ENCODE measurements at places on chromosomes 7 and 10.

GRCh38 chr7:20408467-20408826 is 77.7 kb downstream of the ITGB8 start:
- no peak for DNase-seq

- DNase-seq = peak; percentile 57
Measured at GRCh38 chr10:91311601-91312381, 91.3 kb downstream of the PCGF5 start.

DNA sequence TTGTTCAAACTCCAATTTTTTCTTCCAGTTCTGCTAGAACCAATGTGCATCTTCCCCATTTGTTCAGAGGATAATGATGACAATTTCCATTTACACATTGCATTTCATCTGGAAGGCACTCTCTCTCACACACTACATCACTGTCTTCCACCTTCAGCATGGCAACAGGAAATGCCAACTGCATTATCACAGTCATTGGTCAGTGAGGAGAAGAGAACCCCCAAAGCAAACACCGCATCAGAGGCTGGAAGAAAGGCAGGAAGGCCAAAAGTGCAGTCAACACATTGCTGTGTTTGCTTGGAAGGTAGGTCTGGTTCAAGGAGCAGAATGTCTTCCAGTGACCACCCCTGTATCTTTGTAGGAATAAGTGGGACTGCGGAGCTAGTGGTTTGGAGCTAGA is 192.2 kb upstream of the RHOBTB1 start:
- DNase-seq = no peak

GRCh38 chr10:61975391-61975932 is 74.0 kb downstream of the ARID5B start:
- DNase-seq = peak; percentile 61

DNA sequence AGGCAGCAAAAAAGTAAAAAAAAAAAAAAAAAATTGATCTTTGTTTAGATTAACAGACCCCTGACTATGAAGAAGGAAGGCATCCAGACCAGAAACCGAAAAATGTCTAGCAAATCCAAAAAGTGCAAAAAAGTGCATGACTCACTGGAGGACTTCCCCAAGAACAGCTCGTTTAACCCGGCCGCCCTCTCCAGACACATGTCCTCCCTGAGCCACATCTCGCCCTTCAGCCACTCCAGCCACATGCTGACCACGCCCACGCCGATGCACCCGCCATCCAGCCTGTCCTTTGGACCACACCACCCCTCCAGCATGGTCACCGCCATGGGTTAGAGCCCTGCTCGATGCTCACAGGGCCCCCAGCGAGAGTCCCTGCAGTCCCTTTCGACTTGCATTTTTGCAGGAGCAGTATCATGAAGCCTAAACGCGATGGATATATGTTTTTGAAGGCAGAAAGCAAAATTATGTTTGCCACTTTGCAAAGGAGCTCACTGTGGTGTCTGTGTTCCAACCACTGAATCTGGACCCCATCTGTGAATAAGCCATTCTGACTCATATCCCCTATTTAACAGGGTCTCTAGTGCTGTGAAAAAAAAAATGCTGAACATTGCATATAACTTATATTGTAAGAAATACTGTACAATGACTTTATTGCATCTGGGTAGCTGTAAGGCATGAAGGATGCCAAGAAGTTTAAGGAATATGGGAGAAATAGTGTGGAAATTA is 19.4 kb downstream of the GATA3 start:
- no peak for DNase-seq

- no peak for DNase-seq
Measured at GRCh38 chr10:121792198-121792597, 135.6 kb downstream of the ATE1 start.

DNA sequence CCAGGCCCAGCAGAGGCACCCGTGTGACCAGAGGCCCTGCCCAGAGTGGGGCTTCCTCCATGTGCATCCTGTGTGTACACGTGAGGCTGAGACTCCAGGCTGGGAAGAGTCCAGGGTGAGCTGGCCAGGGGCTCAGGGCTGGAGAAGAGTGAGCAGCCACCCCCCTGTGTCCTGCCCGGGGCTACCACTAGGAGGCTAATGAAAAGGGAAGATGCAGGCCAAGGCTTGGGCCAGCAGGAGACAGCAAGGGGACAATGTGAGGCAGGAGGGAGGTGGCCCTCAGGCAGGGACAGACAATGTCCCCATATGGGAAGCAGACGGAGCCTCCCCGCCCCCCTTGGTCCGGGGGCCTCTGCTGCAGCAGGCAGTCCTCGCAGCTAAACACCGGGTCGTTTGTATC is 102.0 kb downstream of the HIF1AN start:
- no peak for DNase-seq

GRCh38 chr7:20352573-20353306 is 22.0 kb downstream of the ITGB8 start:
- no peak for DNase-seq

DNA sequence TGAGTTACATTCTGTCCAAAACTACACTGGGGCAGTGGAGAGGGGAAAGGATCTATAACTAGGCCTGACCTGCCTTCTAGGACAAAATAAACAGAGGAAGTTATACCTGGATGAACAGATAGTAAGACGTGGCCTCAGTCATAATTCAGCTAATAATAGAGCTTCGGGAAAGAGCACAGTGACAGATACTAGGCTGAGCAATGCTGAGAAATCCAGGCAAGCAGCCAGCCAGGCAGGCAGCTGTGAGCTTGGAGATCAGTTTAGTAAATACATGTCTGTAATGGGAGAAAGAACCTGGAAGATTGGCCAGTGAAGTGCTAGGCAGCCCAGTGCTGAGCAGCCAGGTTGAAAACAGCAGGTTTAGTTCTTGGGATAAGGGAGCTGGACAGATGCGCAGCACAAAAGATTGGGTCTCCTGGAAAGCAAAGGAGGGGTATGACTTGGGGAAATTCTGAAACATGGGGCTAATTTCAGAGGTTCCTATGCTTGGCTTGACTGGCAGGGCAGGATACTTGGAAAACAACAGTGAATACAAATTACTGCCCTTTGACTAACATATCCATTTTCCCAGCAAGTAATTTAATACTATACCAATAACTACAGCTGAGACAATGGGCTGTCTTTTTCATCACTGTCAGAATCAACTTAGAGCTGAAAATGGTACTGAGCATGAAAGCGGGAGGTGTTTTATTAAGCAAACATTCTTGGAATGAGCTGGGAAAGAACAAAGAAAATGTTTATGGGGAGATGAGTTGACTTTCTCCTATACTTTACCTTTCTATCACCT is 140.8 kb downstream of the DGKB start:
- DNase-seq = peak; percentile 62

GRCh38 chr10:71623098-71623985 is 96.2 kb downstream of the C10orf105 start:
- no peak for DNase-seq

- no peak for DNase-seq
Measured at GRCh38 chr10:114998993-114999392, 61.0 kb downstream of the TRUB1 start.

DNA sequence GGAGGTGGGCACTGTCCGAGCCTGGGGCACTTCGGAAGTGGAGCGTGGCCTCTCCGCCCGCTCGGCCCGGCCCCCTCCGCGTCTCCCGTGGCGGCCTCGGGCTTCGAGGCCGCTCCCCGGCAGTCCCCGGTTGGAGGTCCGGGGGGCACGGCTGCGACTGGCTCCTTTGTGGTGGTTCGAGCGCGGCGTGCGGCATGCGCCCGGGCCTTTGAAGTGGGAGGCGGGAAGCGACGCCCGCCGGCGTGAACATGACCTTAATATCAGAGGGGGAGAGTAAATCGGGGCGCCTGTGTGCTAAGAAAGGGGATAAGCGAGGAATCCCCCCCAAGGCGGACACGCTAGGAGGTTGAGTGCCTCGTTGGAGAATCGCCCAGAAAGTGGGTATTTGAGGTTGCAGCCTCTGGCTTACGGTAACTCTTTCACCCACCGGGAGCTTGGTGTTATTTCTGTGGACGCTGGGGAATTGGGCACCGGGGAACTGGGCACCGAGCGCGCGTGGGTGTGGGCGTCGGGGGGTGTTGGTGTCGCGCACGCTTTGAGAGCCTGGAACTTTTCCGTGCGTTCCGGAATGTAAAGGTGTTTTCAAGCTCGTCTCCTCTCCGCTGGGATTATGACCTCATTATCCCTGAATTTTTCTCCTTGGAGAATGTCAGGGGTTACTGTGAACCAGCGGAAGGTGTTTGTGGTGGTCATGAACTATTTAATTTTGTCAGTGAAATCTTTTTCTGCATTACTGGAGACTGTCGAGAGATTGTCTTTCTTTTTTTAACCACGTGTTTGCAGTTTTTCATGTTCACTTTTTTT is 660 bp downstream of the SUV39H2 start:
- DNase-seq = no peak

DNA sequence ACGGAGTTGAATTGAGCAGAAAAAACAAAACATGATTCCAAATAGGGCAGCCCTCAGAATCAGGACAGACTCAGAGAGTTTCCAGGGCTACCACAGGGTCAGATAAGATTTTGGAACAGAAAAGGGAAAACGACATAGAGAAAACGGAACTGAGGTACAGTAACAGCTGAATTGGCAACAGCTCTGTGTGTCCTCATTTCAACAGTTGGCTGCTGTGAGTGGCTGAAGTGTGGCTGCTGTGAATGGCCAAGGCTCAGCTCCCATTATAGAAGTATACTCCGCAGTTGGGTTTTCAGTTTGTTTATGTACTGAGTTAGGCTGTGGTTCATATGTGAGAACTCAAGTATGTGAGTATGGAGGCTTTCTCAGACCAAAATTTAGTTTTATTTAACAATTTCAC is 32.0 kb downstream of the ANTXRL start:
- no peak for DNase-seq

- no peak for DNase-seq
Measured at GRCh38 chr10:13095094-13095493, 4.9 kb upstream of the OPTN start.
